ENCODE measurements at places on chromosomes 5 and 9.

DNA sequence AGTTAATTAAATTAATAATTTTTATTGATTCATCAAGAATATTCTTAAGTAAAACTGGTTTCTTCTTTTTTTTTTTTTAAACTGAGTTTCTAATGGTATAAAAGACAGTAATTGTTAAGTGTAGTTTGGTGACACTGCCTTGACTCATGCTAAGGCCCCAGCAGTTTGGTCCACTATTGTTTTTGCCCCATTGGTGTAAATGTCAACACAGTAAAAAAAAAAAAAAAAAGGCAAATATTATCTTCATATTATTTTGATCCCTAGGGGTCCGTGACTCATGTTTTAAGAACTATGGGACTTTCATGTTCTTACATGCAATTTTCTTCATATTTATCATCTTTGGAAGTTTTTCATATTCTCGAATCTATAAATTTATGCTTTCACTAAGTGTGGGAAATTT is 29.2 kb upstream of the JAK2 start:
- DNase-seq: no peak

DNA sequence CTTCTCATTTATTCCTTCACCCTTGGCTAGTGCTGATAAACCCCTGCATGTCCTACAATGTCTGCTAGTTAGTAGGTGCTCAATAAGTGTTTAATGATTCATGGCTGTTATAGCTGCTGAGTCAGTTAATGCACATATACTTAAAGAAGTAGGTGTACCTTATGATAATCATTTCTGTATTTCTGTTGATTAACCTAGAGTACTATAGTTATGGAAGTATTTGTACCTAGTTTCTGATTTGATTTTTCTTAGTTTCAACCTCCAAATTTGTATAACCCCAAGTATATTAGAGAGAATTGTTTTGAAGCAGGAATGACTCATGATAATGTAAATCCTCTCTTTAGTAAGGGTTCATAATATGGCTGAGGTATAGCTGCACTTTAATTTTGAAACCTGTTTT is 8.9 kb downstream of the SMAD5 start:
- DNase-seq: no peak

GRCh38 chr5:55022450-55022849 is 1.6 kb upstream of the GZMK start:
- DNase-seq: no peak

- DNase-seq: no peak
Observed at GRCh38 chr5:18074961-18075360, 440.7 kb downstream of the TAF11L14 start.

- DNase-seq: no peak
Observed at GRCh38 chr9:6955251-6955921, 197.6 kb downstream of the KDM4C start.

DNA sequence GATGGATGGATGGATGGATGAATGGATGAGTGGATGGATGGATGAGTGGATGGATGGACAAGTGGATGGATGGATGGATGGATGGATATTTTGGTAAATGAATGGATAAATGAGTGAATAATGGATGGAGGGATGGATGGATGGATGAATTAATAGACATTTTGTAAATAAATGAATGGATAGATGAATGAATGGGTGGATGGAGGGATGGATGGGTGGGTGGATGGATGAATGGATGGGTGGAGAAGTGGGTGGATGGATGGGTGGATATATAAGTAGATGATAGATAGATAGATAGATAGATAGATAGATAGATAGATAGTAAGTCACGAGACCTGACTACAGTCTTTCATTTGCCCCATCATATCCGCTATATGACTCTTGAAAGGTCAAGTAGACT is 82.7 kb upstream of the OLFM1 start:
- no peak for DNase-seq

- DNase-seq: peak; percentile 37
Observed at GRCh38 chr5:16617274-16617968, 624 bp upstream of the RETREG1 start.

DNA sequence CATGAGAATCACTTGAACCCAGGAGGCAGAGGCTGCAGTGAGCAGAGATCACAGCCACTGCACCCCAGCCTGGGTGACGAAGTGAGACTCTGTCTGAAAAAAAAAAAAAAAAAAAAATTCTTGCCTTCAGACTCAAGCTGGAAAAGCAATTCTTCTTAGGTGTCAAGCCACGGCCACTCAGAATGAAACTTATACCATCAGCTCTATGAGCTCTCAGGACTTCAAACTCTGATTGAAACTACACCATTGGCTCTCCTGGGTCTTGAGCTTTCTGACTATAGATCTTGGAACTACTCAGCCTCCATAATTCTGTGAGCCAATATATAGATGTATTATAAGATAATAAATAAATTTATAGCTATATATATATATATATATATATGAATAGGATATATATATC is 12.9 kb upstream of the FGF10 start:
- no peak for DNase-seq

Measured in left ventricle myocardium inferior (tissue), 1 donor.